ENCODE measurements at places on chromosomes 5 and 9.

GRCh38 chr5:5667136-5667554 is 244.7 kb downstream of the ICE1 start:
- no peak for DNase-seq

DNA sequence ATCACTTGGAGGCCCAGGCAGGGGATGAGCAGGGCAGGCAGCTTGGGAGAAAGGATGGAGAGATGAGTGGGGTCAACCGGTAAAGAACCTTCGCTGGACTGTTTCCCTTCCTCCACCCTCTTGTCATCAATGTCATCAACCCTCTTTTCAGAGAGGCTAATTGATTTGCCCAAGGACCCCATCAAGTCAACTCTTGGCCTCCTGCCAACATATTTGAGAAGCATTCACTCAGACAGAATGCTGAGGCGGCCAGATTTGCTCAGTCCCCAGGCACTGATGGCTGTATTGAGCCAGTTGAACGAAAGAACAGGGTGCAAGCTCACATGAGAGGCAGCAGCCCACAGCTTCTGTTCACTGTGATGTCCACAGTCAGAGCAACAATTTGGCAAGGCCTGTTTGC is 193.5 kb downstream of the RFK start:
- DNase-seq = no peak

- DNase-seq = no peak
These were observed 64.4 kb downstream of the SUSD1 start for GRCh38 chr9:112110777-112111113.

- DNase-seq = no peak
These were observed 758.6 kb upstream of the DMAC1 start for GRCh38 chr9:8558176-8558575.

- DNase-seq = no peak
These were observed 4.4 kb upstream of the QSOX2 start for GRCh38 chr9:136249877-136250559.

DNA sequence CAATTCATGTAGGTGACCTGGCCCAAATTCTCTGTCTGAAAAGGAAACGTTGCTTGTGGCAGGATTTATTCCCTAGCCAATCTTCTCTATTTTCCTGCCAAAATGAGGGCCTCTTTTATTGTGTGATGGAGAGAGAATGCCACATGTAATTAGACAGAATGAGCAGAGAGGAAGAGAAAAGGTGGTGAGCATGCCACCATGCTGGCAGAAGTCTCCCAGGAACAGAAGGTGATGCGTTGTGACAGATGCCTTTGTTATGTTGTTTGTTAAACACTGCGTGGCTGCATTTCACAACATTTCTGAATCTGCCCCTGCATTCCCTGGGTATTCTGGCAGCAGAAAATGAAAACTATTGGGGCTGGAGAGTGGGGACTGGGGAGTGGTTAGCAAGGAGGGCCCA is 577.6 kb downstream of the TLR4 start:
- DNase-seq = no peak

- no peak for DNase-seq
These were observed 38.9 kb downstream of the FNBP1 start for GRCh38 chr9:130003943-130004552.

GRCh38 chr5:167447466-167448375 is 843.7 kb upstream of the WWC1 start:
- no peak for DNase-seq

DNA sequence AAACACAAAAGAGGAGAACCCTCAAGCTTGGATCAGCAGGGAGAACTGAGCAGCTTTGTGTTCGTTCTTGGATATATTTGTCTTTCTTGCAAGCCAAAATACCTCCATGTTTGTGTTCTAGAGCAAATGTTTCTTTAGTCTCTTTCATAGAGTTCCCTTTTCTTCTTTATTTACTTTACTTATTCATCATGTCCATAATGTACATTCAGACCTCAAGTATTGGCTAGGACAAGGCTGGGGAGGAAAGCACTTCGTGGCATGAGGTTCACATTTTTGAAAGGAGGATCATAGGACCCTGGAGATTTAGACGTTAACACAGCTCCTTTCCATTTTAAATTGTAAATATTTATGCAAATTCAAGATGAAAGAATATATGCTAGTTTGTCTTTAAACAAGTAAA is 590.2 kb upstream of the MEF2C start:
- no peak for DNase-seq

- DNase-seq = no peak
These were observed 1704.8 kb upstream of the CDH9 start for GRCh38 chr5:28743025-28743715.

- DNase-seq = no peak
These were observed 21.1 kb downstream of the AK8 start for GRCh38 chr9:132857031-132857430.

GRCh38 chr5:80584770-80585169 is 14.7 kb upstream of the ANKRD34B start:
- DNase-seq = no peak

DNA sequence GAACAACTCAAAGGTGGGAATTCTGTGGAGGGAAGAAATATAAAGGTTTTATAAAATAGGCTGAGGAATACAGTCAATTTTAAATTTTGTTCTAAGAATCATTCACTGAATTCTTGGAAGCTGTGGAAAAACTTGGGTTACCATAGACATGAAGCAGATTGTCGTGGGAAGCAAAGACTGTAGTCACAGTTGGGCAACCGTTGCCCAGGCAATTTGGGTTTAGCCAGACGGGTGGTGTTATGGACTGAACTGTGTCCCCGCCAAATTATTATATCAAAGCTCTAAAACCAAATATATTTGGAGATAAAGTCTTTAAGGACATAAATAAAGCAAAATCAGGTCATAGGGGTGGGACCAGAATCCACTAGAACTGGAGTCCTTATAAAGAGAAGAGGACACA is 463.7 kb upstream of the CTNND2 start:
- DNase-seq = no peak

DNA sequence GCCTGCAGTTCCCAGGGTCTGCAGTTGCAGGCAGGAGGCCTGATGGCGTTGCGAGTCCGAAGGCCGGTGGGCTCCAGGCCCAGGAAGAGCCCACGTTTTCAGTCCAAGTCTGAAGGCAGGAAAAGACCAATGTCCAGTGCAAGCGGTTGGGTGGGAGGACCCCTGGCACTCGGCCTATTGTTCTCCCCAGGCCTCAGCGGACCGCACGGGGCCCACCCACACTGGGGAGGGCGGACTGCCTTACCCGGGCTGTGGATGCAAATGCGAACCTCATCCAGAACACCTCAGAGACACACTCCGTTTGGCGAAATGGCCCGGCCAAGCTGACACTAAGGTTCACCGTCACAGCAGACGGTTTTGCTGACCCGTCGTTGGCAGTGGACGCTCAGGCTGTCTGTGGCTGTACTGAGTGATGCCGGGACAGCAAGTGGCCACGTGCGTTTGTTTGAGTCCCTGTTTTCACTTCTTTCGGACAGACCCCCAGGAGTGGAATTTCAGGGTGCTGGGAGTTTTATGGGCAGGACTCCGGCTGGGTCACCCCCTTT is 10.2 kb upstream of the SEC16A start:
- no peak for DNase-seq

- DNase-seq = no peak
These were observed 68.4 kb downstream of the NRG2 start for GRCh38 chr5:139974661-139975060.

GRCh38 chr5:136133922-136134379 is 1.3 kb downstream of the SMAD5 start:
- DNase-seq = no peak

DNA sequence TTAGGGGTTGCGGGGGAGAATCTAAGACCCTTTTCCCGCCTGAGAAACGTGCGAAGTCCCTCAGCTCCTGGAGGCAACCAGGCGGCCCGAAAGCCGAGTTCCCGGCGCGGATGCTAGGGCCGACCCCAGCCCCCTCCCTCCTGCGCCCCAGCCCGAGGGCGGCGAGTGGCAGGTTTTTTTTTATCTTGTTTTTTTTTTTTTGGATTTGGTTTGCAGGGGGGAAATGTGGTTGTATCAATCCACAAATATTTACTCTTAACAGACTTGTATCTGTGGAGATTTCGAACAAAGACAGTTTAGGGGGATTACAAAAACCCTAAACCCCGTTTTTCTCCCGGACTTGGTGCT is 10.7 kb downstream of the LMX1B start:
- DNase-seq = no peak

DNA sequence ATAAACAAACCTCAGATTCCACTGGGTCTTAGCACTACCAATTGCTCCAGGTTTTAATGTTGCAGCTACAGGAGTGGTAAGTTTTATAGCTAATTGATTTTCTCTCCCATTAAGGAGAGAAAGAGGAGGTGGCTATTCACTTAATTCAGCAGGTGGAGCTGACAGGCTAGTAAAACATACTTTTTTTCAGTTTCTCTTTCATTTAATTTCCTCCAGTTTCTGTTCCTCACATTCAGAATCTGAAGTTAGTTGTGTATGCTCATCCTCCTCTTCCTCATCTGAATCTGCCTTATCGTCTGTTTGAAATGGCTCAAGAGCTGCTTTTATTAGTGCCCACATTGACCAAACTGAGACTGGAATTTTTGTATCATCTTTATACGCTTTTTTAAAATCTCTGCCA is 98.0 kb downstream of the PLPPR1 start:
- DNase-seq = no peak

- DNase-seq = no peak
These were observed 165.6 kb upstream of the IER5L start for GRCh38 chr9:129343424-129344375.

DNA sequence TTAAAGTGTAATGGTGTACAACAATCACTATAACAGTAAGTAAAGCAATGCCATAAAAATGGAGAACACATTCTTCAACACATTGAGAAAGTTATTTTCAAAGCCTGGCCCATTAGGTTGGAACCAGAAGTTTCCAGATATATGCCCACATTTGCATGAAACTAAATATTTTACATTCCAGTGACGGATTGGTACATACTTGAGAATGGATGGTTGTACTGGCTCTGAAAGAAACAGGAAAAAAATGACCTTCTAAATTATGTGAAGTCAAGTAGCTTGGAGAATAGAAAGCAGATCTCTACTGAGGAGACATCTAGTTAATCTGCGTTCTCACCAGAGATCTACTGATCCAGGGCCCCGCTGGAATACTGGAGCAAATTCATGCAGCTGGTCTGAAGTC is 1037.0 kb downstream of the NR2F1-AS1 start:
- no peak for DNase-seq

DNA sequence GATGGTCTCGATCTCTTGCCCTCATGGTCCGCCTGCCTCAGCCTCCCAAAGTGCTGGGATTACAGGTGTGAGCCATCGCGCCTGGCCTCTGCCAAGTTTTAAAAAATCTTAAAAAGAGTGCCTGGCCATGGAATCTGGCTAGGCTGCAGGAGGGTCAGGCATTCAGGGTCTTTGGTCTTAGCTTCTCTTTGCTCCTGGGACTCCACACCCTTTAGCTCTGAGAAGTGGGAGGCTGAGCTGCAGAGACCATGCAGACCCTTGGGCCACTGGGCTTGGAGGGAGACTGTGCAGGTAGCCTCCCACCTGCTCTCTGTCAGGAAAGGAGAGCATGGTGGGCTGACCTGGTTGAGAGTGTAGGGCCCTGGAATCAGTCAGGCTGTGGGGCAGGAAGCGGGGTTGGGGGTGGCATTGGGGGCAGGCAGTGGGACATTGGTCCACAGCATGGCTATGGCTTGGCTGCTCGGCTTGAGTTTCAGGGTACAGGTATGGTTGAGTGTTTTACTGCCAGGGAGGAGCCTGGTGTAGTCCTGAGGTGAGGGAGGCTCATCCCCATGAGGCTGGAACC is 20.8 kb downstream of the PHF2 start:
- no peak for DNase-seq

- DNase-seq = no peak
These were observed 78.7 kb downstream of the RAD23B start for GRCh38 chr9:107361816-107362215.

GRCh38 chr9:107285286-107285685 is 2.2 kb downstream of the RAD23B start:
- DNase-seq = no peak

DNA sequence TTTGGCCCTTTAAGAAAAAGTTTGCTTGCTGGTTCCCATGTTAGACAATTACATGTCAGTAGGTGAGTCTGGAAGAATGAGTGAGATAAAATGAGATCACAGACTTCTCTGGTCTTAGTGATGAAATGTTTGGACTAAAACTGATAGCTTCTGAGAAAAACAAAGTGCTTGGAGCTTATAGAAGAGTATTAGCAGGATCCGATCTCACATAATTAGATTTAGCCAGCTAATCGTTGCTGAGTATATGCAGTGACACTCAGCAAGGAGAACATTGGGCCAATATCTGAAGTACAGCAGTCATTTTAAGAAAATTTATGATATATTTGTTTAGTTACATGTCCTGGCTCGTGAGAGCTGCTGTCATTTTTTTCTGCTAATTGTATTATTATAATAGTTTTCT is 135.8 kb downstream of the SNCAIP start:
- DNase-seq = no peak

DNA sequence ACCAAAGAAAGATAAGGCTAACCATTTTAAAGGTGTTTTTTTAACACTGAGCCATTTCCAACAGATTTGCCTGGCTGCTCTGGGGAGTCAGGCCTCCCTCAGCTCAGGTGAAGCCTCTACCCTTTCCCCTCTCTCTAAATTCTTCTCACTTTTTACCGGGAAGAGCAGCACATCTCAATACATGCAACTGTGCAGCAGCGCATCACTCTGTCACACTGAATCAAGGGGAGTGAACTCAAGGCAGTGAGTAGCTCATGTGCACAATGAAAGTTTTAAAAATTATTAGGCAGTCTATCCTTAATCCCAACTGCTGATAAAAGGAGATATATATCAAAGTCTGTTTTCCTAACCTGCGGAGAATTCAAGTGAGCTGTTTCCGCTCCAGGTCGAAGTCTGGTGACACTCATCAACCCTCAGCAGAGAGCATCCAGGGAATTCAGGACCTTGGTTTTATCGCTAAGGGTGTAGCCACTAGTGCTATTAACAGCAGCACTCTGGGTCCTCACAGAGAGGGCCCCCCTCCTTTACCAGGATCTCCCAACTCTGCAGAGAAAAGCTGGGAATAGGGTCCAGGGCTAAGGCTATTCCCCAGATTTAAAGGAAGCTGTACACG is 1.0 kb downstream of the CEMIP2 start:
- DNase-seq = no peak

DNA sequence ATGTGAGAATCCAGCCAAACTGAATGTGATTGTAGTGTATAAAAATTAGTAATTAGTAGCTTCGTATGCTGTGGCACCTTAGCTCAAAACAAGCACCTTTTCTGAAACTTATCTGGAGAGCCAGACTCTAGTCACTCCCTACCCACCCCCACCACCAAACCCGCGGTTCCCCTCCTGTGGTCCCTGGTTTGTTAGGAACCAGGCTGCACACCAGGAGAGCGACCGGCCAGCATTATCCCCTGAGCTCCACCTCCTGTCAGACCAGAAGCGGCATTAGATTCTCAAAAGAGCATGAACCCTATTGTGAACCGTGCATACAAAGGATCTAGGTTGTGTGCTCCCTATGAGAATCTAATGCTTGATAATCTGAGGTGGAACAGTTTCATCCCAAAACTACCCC is 498.6 kb downstream of the CHSY3 start:
- peak; percentile 38 for DNase-seq

DNA sequence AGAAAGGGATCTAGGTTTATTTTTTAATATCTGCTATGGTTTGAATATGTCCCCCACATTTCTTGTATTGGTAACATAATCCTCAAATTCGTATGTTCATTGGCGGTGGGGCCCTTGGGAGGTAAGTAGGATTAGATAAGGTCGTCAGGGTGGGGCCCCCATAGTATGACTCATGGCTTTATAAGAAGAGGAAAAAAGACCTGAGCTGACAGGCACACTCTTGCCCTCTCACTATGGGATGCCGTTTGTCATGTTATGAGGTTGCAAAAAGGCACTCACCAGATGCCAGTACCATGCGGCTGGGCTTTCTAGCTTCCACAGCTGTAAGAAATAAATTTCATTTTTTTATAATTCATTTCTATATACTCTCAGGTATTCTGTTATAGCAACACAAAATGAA is 67.3 kb upstream of the SGCD start:
- DNase-seq = no peak
